ENCODE measurements at places on chromosomes 6 and 20.

- no peak for DNase-seq
Measured at GRCh38 chr6:53795340-53795701, 516 bp downstream of the LRRC1 start.

DNA sequence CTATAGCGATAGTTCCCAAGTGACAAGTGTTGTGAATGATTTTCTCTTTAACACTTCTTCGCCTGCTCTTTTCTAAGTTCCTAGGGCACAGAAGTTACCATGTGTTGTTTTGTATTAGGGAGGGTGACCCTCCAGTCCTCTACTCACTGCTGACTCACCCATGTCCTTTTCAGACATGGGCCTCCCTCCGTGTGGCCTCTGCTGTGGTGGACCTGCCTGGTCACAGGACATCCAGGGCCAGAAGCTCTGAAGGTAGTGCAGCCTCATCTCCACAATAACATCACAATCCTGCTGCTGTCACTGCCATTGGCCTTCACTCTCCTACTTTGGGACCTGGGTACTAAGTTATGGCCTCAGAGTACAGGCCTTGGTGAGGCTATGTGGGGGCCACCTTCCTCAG is 87.1 kb upstream of the TNFAIP3 start:
- no peak for DNase-seq

DNA sequence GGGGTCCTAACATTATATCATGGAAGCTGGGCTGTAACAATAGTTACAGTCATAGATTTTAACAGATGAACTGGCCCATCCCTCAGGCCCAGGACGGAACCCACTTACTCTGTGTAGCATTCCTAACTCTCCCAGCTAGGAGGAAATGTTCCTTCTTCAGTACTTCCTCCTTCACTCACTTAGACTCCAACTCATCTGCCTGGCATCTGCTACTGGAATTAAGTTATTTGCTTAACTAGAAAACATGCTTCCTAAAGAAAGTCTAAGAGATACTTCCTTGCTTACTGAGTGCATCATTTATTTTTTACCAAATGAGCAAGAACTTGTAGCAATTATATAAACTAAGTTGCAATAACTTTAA is 20.5 kb downstream of the GCLC start:
- no peak for DNase-seq

DNA sequence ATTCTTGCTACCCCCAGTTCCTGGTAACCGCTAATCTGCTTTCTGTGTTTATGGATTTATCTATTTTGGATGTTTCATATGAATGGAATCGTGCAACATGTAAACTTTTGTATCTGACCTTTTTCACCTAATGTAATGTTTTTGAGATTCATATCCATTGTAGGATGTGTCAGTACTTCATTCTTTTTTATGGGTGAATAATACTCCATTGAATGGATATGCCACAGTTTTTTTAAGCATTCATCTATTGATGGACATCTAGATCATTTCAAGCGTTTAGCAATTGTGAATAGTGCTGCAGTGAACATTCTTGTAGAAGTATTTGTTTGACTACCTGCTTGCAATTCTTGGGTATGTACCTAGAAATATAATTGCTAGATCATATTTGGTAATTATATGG is 13.0 kb downstream of the KDM1B start:
- no peak for DNase-seq

GRCh38 chr6:75418233-75418632 is 75.4 kb downstream of the FILIP1 start:
- no peak for DNase-seq

DNA sequence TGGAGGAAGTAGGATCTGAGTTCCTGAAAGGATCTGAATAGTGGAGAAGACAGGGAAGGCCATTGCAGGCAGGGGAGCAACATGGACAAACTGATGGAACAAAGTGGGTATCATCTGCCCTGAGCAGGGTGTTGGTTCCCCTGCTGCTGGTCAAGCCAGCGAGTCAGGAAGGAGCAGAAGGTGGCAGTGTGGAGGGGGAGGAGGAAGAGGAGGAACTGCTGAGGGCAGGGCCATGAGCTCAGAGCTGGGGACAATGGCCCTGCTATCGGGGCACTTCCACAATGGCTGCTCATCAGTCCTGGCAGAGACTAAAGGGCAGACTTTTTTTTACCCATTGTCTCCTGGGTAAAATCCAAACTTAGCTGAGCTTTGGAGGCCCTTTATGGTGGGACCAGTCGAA is 13.6 kb downstream of the CNBD2 start:
- DNase-seq = no peak

- DNase-seq = no peak
Measured at GRCh38 chr20:50758992-50759391, 27.6 kb downstream of the PARD6B start.

GRCh38 chr6:131460614-131461000 is 112.4 kb upstream of the ARG1 start:
- DNase-seq = no peak

- DNase-seq = no peak
Measured at GRCh38 chr20:19886661-19887288, 128.7 kb downstream of the RIN2 start.

DNA sequence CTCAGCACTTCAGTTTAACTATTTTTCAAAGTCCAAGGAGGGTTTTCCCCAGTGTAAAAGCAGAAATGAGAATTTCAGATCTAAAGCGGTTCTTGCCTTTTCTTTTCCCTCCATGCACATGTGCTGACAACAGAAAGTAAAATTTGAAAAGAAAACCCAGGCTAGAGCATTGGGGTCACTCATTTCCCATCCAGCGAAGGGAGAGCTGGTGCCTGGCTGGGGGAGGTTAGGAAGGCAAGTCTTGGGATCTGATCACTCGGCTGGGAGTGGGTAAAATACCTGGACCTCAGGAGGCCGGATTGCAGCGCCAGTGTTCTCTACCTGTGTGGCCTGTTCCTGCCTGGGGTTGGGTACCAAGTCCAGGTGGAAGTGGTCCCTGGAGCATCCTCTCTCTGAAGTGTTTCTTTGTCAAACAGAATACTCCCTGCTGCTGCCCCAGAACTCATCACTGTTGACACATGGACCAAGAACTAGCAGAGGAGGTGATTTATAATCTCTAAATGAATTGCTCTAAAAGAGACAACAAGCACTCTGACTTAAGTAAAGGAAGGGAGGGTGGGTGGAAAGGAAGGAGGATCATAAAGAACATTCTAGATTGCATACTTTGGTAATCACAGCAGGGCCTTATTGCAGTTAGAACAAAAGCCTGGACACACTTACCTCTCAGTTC is 136.0 kb downstream of the MTHFD1L start:
- no peak for DNase-seq

DNA sequence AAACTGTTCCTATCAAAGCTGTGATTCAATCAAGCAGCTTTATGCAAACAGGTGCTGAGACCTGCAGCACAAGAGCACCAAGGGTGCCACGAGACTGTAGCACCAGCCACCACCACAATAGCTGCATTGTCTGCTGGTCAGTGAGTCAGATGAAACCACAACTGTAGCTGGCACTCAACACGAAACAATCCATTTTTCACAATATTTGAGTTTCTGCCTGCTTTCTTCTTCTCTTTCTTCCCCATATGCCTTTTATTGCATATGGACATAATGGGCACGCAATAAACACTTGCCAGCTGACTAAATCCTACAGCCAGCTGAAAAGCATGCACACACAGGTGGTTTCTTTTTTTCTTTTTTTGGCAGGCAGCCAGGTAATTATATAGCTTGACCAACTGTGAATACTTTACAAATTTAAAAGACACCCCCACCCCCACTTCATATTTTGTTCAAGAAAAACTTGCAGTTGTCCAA is 16.6 kb downstream of the SLC2A12 start:
- DNase-seq = no peak

DNA sequence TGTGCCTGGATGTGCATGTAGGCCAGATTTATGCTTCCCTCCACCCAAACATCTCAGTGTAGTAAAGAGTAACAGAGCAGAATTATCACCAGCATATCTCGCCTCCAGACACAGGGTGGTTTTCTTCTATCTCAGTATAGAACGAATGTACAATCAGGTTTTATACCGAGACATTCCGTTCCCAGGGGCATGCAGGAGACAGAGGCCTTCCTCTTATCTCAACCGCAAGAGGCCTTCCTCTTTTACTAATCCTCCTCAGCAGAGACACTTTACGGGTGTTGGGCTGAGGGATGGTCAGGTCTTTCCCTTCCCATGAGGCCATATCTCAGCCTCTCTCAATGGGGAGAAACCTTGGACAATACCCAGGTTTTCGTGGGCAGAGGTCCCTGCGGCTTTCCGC is 36.4 kb upstream of the MC3R start:
- no peak for DNase-seq

GRCh38 chr20:38300438-38300837 is 3.5 kb upstream of the BPI start:
- no peak for DNase-seq

GRCh38 chr6:148329596-148330381 is 12.8 kb upstream of the SASH1 start:
- no peak for DNase-seq

DNA sequence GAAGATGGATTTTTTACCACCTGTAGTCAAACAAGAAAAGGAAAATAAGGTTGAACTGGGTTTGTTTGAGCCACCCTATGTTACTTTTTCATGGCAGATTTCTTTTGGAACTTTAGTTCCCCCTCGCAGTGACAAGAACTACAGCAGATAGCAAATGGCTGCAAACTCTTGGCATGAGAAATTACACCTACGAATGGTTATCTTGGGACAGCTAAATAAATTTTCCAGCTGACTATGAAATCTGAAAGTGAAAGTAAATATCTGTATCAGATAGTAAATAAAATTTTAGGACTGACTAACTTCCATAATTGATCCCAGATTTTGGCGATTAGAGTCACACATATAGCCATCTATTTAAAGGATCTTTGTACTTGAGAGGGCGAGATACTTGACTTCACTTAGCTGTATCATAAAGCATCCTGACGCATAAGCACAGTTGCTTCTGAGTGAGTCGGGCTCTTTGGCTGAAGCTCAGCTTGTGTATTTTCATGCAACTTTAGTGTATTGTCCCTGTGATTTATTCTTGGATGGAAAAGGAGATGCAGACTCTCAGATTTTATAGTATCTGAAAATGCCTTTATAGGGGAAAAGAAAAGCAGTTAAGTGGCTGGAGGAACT is 125.3 kb upstream of the B3GAT2 start:
- no peak for DNase-seq
